ENCODE measurements at places on chromosomes 4 and X.

- no peaks in the 10 kb centered on the region for H3K27me3 ChIP-seq
- no peak for DNase-seq
- H3K4me1 ChIP-seq: peaks cover 3% of the 10 kb centered on the region
- no peak overlapping the region for H3K27ac ChIP-seq
These were observed 44.0 kb upstream of the TLR2 start for GRCh38 chr4:153639833-153640802.

- no peak overlapping the region for H3K27ac ChIP-seq
- no peak overlapping the region for H3K4me3 ChIP-seq
- no peaks in the 10 kb centered on the region for H3K36me3 ChIP-seq
- H3K4me1 ChIP-seq: no peaks in the 10 kb centered on the region
- no peaks in the 10 kb centered on the region for H3K27me3 ChIP-seq
These were observed 555.2 kb upstream of the PCDH10 start for GRCh38 chr4:132593717-132594400.

GRCh38 chr4:5772528-5773270, 61.7 kb downstream of the EVC start:
- H3K36me3 ChIP-seq: peaks cover 18% of the 10 kb centered on the region
- no peaks in the 10 kb centered on the region for H3K27me3 ChIP-seq
- no peak for DNase-seq
- H3K4me3 ChIP-seq: no peak overlapping the region
- H3K4me1 ChIP-seq: peaks cover 26% of the 10 kb centered on the region

GRCh38 chr4:122017296-122017695, 65.4 kb upstream of the TRPC3 start:
- no peak overlapping the region for H3K4me3 ChIP-seq
- DNase-seq: no peak
- no peaks in the 10 kb centered on the region for H3K4me1 ChIP-seq
- H3K27ac ChIP-seq: no peak overlapping the region
- peaks cover 5% of the 10 kb centered on the region for H3K27me3 ChIP-seq
- no peaks in the 10 kb centered on the region for H3K36me3 ChIP-seq

DNA sequence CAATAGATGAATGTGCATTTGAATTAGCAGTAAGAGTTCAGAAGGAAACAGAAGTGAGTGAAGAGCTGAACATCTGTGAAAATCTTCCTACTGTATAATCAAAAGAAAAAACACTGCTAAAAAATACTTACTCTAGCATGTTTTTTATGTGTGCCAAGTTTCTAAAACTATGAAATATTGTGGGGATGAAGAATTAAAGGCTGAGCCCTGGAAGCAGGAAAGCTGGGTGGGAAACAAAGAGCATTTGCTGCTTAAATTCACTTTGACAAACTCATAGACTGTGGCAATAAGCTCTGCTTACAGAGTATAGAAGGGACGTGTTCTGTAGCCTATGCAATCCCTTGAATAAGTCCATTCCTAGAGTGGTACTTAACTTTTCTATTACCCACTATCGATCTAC, 261.7 kb downstream of the ANKRD50 start:
- no peaks in the 10 kb centered on the region for H3K36me3 ChIP-seq
- DNase-seq: no peak
- H3K4me3 ChIP-seq: no peak overlapping the region
- no peak overlapping the region for H3K27ac ChIP-seq

DNA sequence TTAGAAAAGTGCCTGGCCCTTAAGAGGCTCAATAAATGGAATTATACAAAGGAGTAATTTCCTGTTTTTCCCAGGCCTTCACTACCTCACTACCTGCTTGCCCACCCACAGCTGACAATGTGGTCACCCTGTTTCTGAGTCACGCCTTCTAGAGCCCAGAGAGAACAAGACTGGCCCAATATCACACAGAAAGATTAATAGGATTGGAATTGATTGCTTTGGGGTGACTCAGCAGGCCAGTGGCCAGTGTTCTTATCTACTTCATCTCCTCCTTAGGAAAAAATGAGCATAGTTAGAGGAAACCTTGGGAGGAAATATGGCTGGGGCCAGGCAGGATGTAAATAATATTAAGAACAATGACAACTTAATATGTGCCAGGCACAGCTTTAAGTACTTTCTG, 4.5 kb upstream of the FGF16 start:
- no peak overlapping the region for H3K27ac ChIP-seq
- H3K4me3 ChIP-seq: no peak overlapping the region
- DNase-seq: peak; percentile 40
- H3K36me3 ChIP-seq: no peaks in the 10 kb centered on the region

DNA sequence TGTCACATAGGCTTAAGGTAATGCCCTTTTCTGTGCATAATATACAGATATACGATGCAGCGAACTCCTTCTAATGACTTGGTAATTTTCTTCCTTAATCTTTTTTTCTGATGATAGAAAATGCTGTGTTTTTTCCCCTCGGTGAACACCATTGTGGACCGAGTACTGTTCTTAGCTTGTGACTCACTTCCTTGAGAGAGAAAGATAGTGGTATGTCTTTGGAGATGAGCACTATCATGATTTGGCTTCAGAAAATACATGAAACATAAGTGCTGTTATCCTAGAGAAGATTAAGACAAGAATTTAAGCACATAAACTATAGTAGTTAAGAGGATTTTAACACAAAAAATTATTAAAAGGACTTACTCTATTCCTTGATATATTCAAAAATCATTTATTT, 63.9 kb downstream of the RS1 start:
- no peaks in the 10 kb centered on the region for H3K36me3 ChIP-seq
- H3K4me1 ChIP-seq: no peaks in the 10 kb centered on the region
- no peaks in the 10 kb centered on the region for H3K27me3 ChIP-seq
- no peak overlapping the region for H3K27ac ChIP-seq
- H3K4me3 ChIP-seq: no peak overlapping the region
- DNase-seq: no peak

DNA sequence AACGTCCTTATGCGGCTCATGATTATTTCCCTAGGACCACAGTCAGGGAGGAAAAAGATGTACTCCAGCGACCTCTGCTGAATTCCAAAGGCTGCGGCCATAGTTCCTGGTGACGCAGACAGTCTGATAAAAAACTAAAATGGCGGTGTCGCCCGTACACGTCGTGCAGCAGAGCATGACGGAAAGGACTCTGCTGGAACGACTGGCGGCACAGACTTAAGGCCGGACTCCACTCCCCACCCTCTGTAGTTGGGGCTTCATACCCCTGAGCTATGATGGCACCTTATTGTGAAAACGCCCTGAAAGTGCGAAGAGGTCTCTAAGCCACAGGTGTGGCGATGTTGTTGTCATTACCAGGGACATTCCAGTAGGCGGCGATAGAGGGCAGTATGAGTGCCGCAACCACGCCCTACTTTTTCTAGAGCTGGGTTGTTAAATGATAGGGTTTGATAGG, 90.0 kb upstream of the EDA2R start:
- DNase-seq: no peak
- no peaks in the 10 kb centered on the region for H3K36me3 ChIP-seq
- H3K4me1 ChIP-seq: no peaks in the 10 kb centered on the region
- peak overlapping the region; percentile 45 for H3K4me3 ChIP-seq
- peak overlapping the region; percentile 31 for H3K27ac ChIP-seq

GRCh38 chr4:4200624-4201023, 26.1 kb downstream of the OTOP1 start:
- H3K36me3 ChIP-seq: no peaks in the 10 kb centered on the region
- H3K4me1 ChIP-seq: peaks cover 14% of the 10 kb centered on the region
- DNase-seq: no peak
- H3K27me3 ChIP-seq: peaks cover 7% of the 10 kb centered on the region

GRCh38 chrX:74346088-74346487, 42.1 kb downstream of the ZCCHC13 start:
- no peaks in the 10 kb centered on the region for H3K36me3 ChIP-seq
- peaks cover 5% of the 10 kb centered on the region for H3K4me1 ChIP-seq
- H3K27me3 ChIP-seq: no peaks in the 10 kb centered on the region
- H3K27ac ChIP-seq: no peak overlapping the region
- DNase-seq: no peak

GRCh38 chr4:176335421-176335820, 15.7 kb downstream of the SPCS3 start:
- no peak for DNase-seq
- H3K27ac ChIP-seq: no peak overlapping the region
- no peak overlapping the region for H3K4me3 ChIP-seq

GRCh38 chrX:127571834-127572233, 480.4 kb downstream of the ACTRT1 start:
- no peak overlapping the region for H3K4me3 ChIP-seq
- H3K27me3 ChIP-seq: no peaks in the 10 kb centered on the region
- no peaks in the 10 kb centered on the region for H3K36me3 ChIP-seq
- DNase-seq: no peak
- no peak overlapping the region for H3K27ac ChIP-seq

GRCh38 chr4:90582087-90582486, 454.9 kb downstream of the CCSER1 start:
- H3K4me3 ChIP-seq: no peak overlapping the region
- H3K36me3 ChIP-seq: no peaks in the 10 kb centered on the region
- no peak for DNase-seq
- no peaks in the 10 kb centered on the region for H3K4me1 ChIP-seq
- no peak overlapping the region for H3K27ac ChIP-seq

- no peak overlapping the region for H3K4me3 ChIP-seq
- H3K36me3 ChIP-seq: no peaks in the 10 kb centered on the region
- H3K4me1 ChIP-seq: no peaks in the 10 kb centered on the region
- DNase-seq: no peak
- H3K27ac ChIP-seq: no peak overlapping the region
These were observed 38.7 kb upstream of the OTUD4 start for GRCh38 chr4:145219090-145219489.

DNA sequence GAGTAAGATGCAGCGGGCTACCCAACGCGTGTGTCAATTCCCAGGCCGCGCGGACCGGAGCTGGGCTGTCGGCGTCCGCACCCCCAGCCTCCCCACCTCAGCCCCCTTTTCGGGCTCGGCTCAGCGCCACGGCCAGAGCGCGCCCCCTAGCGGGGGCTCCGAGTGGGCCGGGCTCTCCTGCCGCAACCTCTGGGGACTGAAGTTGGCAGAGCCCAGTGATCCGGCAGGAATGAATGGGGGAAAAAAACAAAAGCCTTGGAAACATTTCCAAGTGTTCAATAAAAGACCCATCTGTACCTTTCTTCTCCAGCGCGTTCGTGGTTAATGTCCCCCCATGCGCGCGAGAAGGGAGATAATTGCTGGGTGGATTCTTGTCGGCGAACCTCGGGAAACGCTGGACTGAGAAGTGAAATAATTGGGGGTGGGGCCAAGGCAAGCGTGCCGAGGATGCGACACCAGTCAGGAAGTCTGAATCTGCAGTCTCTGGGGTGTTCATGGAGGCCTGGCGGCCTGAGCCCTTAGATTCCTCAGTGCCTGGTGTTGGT, 5.2 kb upstream of the ARX start:
- no peak for DNase-seq
- no peaks in the 10 kb centered on the region for H3K36me3 ChIP-seq
- H3K4me3 ChIP-seq: no peak overlapping the region
- H3K4me1 ChIP-seq: peaks cover 7% of the 10 kb centered on the region

GRCh38 chr4:78779280-78779679, 3.1 kb downstream of the BMP2K start:
- H3K27ac ChIP-seq: no peak overlapping the region
- DNase-seq: no peak

- peaks cover 20% of the 10 kb centered on the region for H3K4me1 ChIP-seq
- peak; percentile 11 for DNase-seq
- no peak overlapping the region for H3K4me3 ChIP-seq
- H3K27ac ChIP-seq: no peak overlapping the region
These were observed 21.0 kb upstream of the BCORL1 start for GRCh38 chrX:129961180-129962083.

DNA sequence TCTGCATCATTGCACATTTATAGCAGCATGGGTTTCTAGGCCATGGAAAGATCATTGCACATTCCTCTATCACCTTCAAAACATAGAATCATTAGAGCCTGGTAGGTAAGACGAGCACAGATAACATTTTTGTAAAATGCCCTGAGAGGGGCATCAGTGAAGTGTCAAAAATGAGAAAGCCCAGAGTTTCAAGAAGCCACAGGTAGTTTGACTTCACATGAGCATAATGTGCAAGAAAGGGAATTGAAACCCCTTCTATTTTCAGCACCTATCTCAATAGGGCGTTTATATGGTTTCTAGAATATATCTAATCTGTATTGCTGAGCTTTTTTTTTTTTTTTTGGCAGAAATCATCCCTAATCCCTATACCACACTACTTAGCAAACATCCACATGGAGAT, 2441.7 kb downstream of the ARAP2 start:
- no peaks in the 10 kb centered on the region for H3K27me3 ChIP-seq
- no peaks in the 10 kb centered on the region for H3K36me3 ChIP-seq
- DNase-seq: no peak
- no peak overlapping the region for H3K4me3 ChIP-seq
- no peaks in the 10 kb centered on the region for H3K4me1 ChIP-seq

DNA sequence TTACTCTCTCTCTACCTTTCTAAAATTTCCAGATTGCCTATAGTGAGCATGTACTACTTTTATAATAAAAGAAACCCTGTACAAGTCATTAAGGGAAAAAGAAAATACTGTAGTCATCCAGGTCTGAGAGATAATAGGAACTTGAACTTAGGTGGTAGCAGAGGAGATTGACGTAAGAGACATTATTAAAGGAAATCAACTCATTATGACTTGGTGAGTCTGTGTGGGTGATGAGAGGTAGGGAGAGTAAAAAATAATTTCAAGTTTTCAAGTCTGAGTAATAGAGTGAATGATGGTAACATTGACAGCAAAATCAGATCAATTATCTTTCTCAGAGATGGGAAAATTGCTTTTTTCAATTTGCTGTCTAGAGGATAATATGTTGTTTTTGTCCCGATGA, 44.0 kb upstream of the ZCCHC12 start:
- no peak overlapping the region for H3K4me3 ChIP-seq
- DNase-seq: no peak
- no peak overlapping the region for H3K27ac ChIP-seq

DNA sequence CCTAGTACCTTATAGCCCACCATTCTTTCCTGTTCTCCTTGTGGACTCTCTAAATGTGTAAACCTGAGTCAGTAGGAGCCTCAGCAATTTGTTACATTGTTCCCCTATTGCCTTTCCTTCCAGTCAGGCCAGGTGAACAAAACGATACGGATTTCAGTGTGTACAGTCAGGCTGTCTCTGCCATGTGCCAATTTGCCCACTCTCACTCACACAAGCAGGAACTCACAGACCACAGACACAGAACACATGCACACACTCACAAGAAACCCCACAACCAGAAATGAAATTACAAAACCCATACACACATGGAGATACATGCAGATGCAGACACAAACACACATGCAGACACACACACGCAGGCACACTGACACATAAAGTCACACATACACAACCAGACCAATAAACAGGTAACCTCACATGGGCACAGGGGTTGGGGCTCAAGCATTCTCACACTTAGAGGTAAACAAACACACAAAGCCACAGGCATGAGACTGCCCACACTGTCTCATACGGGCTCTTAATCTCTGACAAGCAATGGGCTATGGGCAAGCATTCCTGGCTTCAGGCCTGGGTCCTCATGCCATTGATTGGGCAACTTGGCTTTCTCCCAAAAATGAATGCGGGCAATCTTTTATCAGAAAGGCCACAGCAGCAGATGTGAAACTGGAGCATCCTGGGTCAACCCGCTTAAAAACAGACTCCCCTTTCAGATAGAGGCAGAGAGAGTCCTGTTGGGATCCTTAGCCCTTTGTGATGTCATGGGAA, 68.7 kb downstream of the NBDY start:
- no peak overlapping the region for H3K4me3 ChIP-seq
- no peaks in the 10 kb centered on the region for H3K27me3 ChIP-seq
- H3K27ac ChIP-seq: no peak overlapping the region
- H3K36me3 ChIP-seq: no peaks in the 10 kb centered on the region
- DNase-seq: no peak

GRCh38 chrX:120664081-120664480, 34.2 kb upstream of the C1GALT1C1 start:
- no peaks in the 10 kb centered on the region for H3K27me3 ChIP-seq
- no peak overlapping the region for H3K27ac ChIP-seq
- no peaks in the 10 kb centered on the region for H3K4me1 ChIP-seq
- no peaks in the 10 kb centered on the region for H3K36me3 ChIP-seq
- no peak overlapping the region for H3K4me3 ChIP-seq
- DNase-seq: no peak
